Stimulated activated CD8-positive, alpha-beta memory T cell treated with anti-CD3 and anti-CD28 coated beads, Interleukin-2, amount 100 ng/mL, for 1 hour (primary cell): ENCODE measurements at places on chromosomes 4 and X.

GRCh38 chr4:185127021-185127925 is 15.8 kb upstream of the SLC25A4 start:
- no peak for DNase-seq

- DNase-seq = no peak
Observed at GRCh38 chrX:109918753-109919152, 84.2 kb upstream of the TMEM164 start.

DNA sequence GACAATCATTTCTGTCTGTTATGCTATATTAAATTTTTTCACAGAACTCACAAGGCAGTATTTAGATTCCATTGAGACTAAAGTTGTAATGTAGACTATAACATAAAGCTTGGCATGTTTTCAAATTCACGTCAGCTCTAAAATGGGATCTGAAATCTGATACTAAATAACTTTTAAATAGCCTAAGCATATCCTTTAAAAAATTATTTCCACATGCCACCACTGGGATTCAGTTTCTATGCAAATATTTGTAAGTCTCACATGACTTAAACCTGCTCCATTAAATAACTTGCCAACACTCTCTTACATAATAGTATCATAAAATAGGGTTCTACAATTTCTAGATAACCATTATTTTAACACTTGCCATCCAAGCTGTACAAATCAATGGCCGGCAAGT is 32.4 kb downstream of the KLHL8 start:
- DNase-seq = no peak

DNA sequence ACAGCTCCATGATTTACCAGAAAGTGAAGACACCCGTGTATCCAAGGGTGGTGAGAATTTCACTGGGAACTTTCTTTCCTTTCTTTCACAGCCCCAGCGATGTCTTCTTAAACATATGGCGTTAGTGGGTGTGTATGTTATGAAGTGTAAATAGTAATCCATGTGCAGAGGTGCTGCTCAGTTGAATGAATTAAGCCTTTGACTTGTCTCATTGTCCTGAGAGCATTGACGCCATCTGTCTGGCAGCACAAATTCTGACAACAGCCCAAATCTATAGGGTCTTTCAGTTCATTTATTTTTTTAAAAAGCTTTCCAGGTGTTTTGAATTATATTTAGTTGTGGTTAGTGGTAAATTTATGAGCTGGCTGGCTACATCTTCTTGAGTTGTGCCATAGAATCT is 69.4 kb downstream of the CLCN5 start:
- no peak for DNase-seq

- DNase-seq = no peak
Observed at GRCh38 chr4:119748853-119749252, 120.2 kb upstream of the PDE5A start.

DNA sequence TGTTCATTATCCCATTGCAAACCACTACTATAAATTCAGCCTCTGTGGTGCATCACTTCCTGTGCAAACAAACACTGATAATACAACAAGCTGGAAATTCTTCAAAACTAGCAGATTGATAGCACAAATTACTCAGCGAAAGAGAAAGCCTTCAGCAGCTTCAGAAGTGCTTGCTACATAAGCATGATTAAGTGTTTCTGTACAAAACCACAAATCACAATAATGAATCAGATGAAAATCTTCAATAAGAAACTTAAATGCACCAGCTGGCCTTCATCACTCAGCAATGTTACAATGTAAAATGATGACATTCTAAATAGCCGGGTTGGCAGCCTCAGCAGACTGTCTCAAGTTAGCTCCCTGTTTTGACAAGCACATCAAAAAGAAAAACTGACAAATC is 262.2 kb downstream of the SPOCK3 start:
- no peak for DNase-seq

DNA sequence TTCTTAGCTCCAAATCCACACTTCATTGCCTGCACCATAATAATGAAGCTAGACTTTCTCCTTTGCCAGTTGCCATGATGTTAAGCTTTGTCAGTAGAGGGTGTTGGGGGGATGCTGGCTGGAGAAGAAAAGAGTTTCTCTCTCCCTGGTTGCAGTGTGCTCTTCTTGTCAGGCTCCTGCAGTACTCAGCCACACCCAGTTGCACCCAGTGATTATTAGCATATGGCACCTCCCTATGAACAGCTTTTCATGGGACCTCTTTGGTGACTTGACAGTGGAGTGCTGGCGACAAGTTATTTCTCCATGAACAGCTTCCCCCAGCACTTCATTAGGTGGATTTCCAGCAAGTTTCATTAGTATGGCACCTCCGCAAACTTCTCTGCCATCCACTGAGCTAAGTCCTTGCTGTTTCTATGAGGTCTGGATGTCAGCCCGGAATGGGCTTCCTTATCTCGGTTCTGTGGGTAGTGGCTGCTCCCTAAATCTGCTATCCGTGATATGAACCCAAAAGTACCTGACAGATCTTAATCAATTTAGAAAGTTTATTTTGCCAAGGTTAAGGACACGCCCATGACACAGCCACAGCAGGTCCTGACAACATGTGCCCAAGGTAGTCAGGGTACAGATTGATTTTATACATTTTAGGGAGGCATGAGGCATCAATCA is 18.8 kb upstream of the OTUD4 start:
- DNase-seq = no peak

DNA sequence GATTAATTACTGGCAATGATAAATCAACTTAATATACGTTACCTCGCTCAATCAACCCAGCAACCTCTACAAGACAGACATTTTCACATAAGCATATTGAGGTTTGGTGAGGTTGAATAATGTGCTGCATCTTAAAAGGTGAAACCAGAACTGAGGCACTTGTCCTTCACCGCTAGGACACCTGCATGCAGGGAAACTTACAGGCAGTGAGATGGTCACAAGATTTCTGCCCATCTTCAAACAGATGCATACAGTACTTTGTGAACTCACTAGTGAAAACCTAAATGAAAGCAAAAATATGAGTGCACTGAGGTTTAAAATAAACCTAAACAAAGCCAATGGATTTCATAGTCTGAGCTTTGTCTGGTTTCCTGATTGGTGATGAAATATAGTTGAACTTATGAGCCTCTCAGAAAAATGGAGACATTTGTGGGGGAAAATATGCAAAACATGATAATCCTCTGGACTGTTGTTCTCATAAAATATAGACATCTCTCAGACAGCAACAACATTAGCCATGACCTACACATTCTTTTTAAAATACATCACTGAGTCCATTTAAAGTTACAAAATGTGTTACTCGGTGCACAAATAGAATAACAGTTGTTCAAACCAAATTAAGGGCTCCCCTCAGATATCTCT is 20.9 kb upstream of the PRSS12 start:
- no peak for DNase-seq
